ENCODE measurements at places on chromosomes 7 and 10. TPM values are rescaled to one million over a fixed set of nuclear protein-coding genes. Genes with fewer than 3 reads are reported as not detected.

ABCB4 gene
- 0.41 TPM for total RNA-seq

CFTR gene
- total RNA-seq, result 0.47 TPM

GRCh38 chr7:69599955-69600709 lies 1.9 kb downstream of the AUTS2 start:
- no peak for DNase-seq

DNA sequence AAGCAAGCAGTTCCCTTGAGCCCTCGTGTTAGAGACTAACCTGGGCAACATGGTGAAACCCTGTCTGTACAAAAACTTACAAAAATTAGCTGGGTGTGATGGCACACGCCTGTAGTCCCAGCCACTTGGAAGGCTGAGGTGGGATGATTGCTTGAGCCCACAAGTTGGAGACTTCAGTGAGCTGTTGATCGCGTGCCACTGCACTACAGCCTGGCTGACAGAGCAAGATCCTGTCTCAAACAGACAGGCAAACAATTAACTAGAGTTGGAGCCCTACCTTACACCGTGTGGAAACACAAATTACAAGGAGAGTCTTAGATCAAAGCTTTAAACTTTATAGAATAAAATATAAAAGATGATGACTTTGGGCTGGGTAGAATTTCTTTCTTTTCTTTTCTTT lies 219.5 kb downstream of the CUX1 start:
- DNase-seq, result no peak
